ENCODE measurements at places on chromosomes 2 and 18. TPM values are rescaled to one million over a fixed set of nuclear protein-coding genes. Genes with fewer than 3 reads are reported as not detected.

GRCh38 chr2:168645696-168646338 is 156.6 kb upstream of the NOSTRIN start:
- H3K27me3 ChIP-seq, result no peaks in the 10 kb centered on the region
- H3K27ac ChIP-seq, result no peak overlapping the region
- peaks cover 1% of the 10 kb centered on the region for H3K36me3 ChIP-seq
- no peak overlapping the region for H3K4me3 ChIP-seq
- no peaks in the 10 kb centered on the region for H3K4me1 ChIP-seq

GRCh38 chr2:56318147-56318546 is 134.4 kb downstream of the CCDC85A start:
- no peak overlapping the region for H3K4me3 ChIP-seq
- no peaks in the 10 kb centered on the region for H3K27me3 ChIP-seq
- no peak overlapping the region for H3K27ac ChIP-seq

MARCHF7 gene
- 103 TPM for total RNA-seq

DNA sequence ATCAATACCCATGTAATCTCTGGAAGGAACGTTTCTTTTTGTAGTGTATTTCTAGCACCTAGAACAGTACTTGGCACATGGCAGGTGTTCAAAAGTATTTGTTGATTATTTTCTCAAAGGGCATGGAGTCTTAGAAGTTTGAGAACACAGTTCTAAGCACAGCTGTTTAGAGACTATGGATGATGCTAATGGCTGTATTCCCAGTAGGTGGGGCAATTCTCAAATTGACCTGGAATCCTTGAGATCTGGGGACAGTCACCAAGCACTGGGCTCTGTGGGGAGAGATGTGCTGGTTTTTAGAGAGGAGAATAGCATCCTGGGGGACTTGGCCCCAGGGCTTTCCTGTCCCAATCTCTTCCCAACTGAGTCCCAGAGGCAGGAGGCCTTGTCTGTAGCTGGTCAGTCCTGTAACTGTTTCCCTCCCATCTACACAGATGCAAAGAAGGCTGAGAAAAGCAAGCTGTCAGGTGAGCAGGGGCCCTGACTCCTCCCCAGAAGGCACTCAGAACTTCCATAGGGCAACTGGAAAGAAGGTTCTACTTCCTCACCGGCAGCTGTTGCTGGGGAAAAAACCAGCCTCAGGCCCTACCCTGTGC is 17.5 kb upstream of the IL36G start:
- no peaks in the 10 kb centered on the region for H3K4me1 ChIP-seq
- no peak overlapping the region for H3K27ac ChIP-seq
- DNase-seq, result peak; percentile 32
- H3K36me3 ChIP-seq, result no peaks in the 10 kb centered on the region
- H3K4me3 ChIP-seq, result no peak overlapping the region

GRCh38 chr2:47293976-47294375 is 109.0 kb upstream of the MSH2 start:
- H3K36me3 ChIP-seq, result no peaks in the 10 kb centered on the region
- no peak for DNase-seq
- 0 out of 2 replicates have a peak, but pooled peaks cover 3% of the 10 kb centered on the region for H3K4me1 ChIP-seq
- H3K27me3 ChIP-seq, result no peaks in the 10 kb centered on the region
